ENCODE measurements at places on chromosomes 5 and 9.

- no peak for DNase-seq
Measured at GRCh38 chr9:19457693-19458009, 48.8 kb downstream of the ACER2 start.

- DNase-seq, result no peak
Measured at GRCh38 chr5:173228639-173229381, 6.2 kb downstream of the NKX2-5 start.

DNA sequence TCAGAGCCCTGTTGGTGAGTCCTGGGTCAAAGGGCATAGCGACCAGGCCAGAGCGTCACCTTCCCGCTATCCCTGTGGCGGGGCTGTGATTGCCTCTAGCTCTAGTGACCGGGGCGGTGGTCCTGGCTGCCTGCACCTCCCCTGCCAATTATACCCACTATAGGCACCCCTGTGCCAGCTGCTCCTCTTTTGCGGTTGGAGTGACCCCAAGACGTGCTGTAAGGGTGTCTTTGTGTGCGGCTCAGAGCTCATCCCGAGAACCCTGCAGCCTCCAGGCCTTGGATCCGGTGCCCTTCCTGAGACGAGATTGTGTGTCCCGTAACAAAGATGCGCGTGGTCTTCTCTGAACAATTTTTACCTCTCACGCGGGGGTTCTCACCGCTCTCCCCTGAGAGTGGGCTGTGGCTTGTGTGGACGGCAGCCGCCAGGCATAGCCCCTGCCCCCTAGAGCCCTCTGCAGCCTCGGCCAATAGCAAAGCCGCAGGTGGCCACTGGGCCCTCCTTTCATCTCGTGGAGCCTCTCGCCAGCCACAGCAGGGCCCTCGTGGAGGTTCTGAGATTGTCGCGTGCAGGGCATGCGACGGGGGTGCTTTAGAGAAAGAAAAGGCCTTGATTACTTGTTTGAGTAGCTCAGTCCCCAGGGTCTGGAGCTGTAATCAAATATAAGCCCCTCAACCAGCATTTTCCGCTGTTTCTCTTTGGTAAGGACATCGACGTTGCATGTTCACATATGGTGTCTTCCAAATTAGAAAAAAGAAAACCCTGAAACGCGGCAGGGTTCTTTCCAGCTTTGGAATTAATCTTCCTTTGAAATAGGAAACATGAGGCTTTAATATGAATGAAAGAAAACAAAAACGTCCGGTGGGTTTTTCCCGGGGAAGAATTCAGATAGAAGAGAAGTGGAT lies 10.7 kb downstream of the NKD2 start:
- no peak for DNase-seq

DNA sequence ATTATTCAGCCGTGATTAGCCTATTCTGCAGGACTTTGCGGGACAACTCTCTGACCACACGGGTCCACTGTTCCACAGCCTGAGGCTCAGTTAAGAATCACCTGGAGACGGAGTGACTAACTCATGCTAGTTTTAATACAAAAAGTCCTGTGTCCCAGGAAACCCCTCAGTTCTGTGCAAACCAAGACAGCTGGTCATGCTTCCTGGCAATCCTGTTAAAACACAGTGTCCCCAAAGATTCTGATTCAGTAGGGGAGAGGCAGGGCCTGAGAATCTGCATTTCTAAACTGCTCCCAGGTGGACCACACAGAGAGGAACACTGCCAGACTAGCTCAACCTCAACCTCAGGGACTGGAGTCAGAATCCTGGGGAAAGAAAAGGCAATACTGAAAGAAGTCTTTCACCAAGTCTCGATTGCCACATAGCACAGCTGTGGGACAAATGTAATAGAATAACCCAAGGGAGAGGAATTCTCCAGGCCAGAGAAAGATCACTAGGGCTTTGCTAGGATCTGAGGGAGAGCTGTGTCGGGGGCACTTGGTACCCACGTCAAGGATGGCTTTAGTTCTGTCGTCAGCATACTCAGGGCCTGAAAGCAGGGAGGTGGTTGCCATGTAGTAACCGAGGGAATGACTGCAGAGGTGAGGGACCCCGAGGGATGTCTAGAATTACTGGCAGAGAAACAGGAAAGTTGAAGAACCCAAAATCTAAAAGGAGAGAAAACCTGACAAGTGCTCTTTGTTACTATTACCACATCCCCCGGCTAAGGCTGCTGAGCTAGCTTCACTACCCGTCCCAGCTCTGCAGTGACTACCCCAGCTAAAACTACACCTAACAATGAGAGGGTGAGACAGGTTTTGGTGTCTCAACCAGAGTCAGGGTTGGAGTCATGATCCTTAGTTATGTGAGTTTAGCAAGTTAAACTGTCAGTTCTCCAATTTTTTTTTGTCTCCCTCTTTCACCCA lies 8.6 kb downstream of the SUSD1 start:
- DNase-seq, result no peak

DNA sequence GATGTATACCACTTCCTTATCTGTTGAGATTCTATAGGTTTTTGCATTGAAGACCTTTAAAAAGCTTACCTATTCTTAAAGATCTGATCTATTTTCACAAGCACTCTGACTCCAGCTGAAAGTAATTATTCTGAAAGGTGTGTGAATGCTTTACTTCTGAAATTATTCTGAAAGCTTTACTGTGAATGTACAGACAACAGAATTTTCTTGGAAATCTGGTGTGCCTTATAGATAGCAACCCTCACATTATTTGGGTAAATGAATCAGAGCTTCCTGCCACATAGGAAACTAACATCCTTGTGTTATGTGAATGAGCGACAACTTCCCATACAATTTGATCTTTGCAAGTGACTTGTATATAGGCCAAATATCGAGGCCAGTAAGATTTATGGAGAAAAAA lies 6.5 kb downstream of the CDO1 start:
- DNase-seq, result no peak

DNA sequence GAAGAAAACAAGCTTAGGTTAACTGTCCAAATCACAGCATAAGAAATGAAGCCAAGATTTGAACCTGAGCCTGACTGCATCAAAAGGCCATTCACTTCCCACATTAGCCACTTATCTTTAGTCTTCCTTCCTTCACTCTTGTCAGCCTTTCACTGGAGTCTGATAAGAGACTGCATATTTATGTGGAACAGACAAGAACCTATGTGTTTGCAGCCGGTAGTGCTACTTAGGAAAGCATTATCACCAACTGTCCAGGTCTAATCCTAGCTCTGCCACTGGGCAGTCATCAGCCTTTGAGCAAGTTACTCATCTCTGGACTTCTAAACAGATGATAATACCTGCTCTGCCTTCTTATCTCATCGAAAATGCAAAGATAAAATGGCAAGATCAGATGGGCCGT lies 12.1 kb upstream of the ATP6V0E1 start:
- no peak for DNase-seq

DNA sequence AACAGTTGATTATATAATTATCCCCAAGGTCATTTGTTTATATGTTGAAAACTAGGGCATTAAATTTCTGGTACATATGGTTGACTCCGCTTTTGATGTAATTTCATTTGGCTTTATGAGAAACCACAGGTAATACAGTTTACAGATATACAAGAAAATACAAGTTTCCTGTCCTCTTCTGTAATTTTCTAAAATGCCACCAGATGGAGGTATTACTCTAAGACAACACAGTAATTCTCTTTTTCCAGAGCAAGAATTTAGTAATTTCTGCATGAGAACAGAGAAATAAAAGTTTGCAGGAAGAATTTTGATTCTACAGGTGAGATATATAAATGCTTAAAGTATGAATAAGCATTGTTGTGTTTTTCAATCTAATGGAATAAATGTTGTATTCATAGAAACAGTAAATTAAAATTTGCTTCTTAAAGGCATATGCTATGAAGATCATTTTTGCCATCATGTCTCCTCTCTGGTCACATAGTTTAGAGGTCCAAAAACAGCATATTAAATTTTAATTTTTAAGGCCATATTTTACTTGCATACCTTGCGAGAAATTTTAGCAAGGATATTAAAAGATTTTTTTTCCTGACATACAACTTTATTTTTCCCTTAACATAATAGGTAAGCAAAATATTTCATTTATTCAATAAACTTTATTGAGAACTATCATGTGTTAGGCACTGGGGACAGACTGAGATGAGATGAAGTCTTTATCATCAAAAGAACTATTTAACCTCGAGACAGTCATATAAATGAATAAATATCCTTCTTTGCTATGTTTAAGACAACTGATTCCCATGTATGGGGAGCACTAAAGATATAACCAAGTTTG lies 22.7 kb downstream of the CHD1 start:
- no peak for DNase-seq

DNA sequence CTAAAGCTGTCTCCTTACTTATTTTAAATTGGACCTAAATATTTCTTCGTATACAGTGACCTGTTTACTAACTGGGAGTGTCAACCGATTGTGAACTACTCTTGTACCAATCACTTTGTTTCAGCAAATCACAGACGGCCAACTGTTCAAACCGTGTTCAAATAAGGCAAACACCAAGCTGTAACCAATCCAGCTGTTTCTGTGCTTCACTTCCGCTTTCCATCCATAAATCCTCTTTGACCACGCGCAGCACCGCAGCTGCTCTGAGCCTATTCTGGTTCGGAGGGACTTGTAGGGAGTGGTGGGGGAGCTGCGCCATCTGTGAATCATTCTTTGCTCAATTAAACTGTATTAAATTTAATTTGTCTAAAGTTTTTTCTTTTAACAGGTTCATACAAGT lies 4.8 kb upstream of the FAM240B start:
- DNase-seq, result no peak

- no peak for DNase-seq
Measured at GRCh38 chr9:75607521-75607920, 283.0 kb upstream of the PCSK5 start.

DNA sequence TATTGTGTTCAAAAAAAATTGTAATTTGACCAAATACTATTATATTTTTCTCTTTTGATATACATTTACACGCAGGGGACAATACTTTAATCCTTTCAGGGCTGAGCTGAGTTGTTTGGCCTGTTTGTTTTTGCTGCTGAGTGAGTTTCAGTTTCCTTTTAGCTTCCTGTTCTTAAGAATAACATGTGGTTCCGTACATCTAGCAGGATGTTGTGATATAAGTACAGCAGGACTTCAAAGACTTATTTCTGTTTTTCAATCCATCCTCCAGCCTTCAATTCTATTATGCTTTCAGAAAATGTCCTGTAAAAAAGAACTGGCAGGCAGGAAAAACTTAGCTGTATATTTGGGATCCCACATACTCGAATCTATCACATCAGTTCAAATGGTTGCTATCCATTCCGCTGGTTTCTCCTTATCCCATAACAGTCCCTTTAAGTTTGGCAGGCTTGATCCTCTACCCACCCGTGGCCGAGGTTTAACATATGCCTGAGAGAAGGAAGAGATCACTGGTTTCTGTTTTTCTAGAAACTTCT lies 1037.3 kb upstream of the ACO1 start:
- DNase-seq, result no peak

GRCh38 chr9:128683340-128684064 lies 5.5 kb upstream of the SET start:
- no peak for DNase-seq

DNA sequence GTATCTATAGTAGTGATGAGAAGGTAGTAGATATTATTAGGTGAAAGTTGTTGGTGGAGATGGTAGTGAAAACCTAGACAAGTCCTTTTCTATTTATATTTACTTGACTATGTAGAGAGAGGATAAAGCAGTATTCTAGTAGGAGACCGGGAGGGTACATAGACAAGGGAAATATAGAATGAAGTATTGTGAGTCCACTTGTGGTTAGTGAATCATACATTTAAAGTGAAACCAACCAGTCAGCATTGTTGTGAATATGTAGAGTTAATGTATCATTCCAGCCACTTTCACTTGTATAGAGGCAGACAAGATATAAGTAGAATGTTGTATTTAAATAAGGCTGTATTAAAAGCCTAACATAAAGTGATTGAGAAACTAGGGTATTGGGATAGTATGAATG lies 1711.3 kb upstream of the ACO1 start:
- DNase-seq, result no peak

DNA sequence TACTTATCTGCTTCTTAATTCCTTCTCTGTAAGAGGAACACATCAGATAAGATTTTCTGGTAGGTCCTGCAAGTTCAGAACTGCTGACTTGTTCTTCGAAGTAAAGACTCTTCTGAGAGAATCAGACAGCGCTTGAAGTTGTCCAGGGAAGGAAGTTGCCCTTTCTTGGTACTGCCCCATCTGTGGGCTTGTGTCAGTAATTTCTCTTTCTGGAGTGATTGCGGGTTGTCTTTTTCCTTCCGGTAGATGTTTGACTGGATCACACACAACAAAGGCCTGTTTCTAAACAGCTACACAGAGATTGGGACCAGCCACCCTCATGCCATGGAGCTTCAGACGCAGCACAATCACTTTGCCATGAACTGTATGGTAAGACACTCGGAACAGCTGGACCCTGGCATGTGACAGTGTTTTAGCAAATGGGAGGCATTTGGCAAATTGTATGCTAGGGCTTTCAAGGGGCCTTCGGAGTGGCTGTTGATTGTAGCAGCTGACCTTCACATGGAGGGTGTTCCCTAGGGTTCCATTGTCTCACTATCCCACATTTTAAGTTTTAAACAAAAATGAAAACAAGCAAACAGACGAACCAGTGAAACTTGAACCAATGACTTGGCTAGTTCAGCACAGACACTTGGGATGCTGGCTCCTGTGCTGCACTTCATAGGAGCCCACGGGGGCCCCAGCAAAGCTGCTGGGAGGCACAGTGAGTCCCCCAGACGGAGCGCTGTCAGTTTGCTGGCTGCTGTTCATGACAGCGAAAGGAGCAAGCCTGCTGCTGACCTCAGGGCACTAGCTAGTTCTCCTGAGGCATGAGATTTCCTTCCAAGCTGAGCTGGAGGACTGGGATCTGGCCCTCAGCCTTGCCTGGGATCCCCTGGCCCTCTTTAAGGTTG lies 149.9 kb downstream of the TRIO start:
- no peak for DNase-seq

GRCh38 chr9:14221119-14221518 lies 92.8 kb downstream of the NFIB start:
- DNase-seq, result no peak

DNA sequence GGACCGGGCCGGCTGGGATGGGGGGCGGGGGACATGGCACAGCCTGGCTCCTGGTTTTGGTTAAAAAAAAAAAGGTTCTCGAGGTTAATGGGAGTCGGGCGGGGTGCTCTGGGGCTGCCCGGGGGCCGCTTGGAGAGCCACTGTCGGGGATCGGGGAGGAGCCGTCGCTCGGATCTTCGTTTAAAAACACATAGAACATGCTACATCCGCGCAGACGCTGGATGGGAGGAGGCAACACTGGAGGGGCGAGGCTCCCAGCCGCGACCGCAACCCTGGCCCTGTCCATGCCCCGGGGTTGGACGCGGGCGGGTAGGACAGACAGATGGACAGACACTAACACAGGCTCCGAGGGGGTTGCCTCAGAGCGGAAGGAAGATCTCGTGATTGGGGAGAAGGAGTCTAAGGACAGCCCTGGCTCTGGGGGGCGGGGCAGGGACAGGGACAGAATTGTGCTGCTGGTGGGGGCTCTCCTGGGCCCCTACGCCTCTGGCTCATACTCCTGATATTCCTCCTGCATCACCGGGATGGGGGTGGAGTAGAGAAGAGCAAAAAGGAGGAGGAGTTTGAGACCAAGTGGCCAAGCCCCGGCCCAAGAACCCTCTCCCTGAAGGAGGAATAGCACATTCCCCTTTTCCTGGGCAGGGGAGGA lies 9.9 kb downstream of the SNCB start:
- no peak for DNase-seq
